ENCODE measurements at places on chromosomes 7 and 10.

DNA sequence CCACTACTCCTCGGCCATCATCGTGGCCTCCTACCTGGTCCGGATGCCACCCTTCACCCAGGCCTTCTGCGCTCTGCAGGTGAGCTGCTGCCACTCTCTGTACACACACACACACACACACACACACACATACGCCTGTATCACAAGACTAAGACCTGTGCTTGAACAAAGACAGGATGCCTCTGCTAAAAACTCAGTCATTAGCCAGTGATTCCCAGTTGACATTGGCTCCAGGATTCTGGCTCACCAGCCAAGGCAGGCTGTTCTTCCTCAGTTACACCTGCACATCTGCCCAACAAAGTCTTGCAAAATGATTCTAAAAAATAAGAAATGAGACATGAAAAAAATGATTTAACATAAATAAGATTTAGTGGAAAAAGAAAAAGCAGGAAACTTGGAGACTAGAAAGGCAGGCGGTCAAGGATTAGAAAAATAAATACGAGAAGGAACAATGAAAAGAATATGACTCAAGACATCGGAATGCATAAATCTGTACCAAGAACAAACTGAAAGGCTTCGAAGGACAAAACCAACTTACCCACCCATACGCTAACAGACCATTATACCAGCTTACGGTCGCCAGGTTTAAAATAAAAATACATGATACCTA, 7.4 kb upstream of the LRRC18 start:
- peaks cover 4% of the 10 kb centered on the region for H3K27me3 ChIP-seq
- no peaks in the 10 kb centered on the region for H3K4me1 ChIP-seq
- DNase-seq: no peak
- H3K4me3 ChIP-seq: no peak overlapping the region

DNA sequence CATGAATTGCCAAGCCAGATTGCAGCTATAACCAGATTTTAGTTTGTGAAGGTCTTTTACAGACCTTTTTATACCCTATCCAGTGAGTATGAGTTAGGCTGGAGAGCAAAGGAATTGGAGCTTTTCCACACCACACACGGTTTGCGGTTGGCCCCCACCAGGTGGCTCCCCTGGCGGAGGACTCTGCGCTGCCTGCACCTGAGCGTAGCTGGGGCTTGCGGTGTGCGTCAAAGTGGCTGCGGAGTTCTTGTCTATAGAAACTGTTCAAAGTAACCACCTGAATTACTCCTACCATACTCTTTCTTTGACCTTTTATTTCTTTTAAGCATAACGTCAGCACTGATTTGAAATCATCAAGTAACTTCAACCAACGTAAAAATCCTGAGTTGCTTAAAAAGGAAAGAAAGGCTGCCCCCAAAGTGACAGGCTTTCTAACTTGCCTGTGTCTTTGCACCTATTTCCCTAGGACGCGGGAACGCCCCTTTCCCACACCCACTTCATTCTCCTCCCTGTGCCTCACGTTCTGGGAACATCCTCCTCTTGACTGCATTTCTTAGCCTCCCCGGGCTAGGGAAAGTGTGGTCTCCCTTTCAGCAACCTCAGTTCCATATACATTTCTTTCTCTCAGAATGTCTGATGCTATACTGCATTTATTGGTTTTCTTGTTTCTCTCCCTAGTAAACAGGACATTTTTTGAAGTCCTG, 47.6 kb upstream of the TMEM72 start:
- peaks cover 4% of the 10 kb centered on the region for H3K4me1 ChIP-seq

DNA sequence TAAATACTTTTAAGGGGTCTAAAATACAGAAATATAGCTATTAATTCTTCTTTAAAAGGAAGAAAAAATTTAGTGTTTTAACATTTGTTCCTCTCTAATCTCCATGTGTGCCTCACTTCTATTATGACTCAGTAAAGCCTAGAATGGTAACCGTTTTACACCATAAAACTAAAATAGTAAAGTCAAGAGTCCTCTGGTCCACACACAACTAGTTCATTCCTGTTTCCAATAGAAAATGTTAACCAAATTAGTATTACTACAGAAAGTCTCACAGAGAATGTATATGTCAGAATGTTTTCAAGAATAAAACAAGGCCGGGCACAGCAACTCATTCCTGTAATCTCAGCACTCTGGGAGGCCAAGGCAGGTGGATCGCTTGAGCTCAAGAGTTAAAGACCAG, 55.8 kb downstream of the CNOT4 start:
- no peaks in the 10 kb centered on the region for H3K27me3 ChIP-seq
- no peak overlapping the region for H3K4me3 ChIP-seq
- no peaks in the 10 kb centered on the region for H3K36me3 ChIP-seq

- no peak overlapping the region for H3K4me3 ChIP-seq
- H3K27me3 ChIP-seq: no peaks in the 10 kb centered on the region
- H3K4me1 ChIP-seq: no peaks in the 10 kb centered on the region
- DNase-seq: no peak
Observed at GRCh38 chr7:32153006-32153405, 82.8 kb upstream of the PDE1C start.

DNA sequence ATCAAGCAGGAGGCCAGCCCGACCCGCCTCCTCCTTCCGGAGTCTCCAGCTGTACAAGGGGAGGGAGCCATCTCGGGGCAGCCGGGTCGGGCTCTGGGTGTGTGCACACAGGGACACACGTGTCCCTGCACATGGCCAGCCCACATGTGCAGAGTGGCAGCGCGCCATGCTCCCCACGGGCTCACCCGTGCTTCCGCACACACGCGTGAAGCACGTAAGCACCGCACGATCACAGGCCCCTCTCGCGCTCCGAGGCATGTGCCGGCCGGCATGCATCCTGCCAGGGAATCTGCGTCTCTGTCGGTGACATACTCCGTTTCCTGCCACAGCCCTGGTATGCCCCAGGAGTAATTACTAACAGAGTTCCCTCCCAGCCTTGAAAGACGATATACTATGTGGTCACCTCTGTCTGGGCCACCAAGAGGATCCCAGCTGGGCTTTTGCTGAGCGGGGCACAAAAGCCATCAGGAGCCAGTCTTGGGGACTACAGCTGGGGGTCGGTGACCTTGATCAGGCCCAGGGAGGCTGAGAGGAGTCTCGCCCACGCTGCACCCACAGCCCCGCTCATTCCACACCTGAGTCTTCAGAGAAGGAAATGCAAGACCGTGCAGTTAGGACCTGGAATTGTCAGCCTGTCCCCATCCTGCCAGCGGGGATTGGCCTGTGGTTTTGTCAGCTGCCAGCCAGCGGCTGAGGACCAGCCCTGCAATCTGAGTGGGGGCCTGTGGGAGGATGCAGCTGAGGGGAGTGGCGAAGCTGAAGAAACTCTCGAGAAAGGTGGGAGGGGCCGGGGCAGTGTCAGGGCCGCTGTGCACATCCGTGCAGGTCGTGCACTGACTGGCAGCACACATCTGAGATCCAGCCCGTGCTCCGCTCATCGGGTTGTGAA, 11.0 kb upstream of the LFNG start:
- H3K27ac ChIP-seq: no peak overlapping the region

- no peaks in the 10 kb centered on the region for H3K36me3 ChIP-seq
- H3K4me1 ChIP-seq: peaks cover 4% of the 10 kb centered on the region
- DNase-seq: no peak
- H3K4me3 ChIP-seq: no peak overlapping the region
- no peak overlapping the region for H3K27ac ChIP-seq
- no peaks in the 10 kb centered on the region for H3K27me3 ChIP-seq
Observed at GRCh38 chr10:101824736-101825135, 6.5 kb upstream of the OGA start.

DNA sequence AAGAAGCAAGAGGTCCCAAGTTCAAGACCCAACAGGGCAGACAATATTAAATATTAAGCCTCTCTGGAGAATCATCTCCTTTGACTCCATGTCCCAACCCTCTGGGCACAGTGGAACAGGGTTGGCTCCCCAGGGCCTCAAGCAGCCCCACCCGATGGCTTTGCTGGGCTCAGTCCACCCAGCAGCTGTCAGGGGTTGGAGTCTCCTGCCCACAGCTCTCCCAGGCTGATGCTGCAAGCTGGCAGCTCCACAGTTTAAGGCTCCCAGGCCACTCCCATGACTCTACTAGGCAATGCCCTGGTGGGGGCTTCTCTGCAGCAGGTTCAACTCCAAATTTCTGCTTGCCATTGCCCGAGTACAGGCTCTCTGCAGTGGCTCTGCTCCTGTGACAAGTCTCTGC, 55.1 kb downstream of the LARP4B start:
- DNase-seq: no peak
- H3K27me3 ChIP-seq: no peaks in the 10 kb centered on the region
- H3K27ac ChIP-seq: no peak overlapping the region
- no peak overlapping the region for H3K4me3 ChIP-seq
- peaks cover 40% of the 10 kb centered on the region for H3K36me3 ChIP-seq

DNA sequence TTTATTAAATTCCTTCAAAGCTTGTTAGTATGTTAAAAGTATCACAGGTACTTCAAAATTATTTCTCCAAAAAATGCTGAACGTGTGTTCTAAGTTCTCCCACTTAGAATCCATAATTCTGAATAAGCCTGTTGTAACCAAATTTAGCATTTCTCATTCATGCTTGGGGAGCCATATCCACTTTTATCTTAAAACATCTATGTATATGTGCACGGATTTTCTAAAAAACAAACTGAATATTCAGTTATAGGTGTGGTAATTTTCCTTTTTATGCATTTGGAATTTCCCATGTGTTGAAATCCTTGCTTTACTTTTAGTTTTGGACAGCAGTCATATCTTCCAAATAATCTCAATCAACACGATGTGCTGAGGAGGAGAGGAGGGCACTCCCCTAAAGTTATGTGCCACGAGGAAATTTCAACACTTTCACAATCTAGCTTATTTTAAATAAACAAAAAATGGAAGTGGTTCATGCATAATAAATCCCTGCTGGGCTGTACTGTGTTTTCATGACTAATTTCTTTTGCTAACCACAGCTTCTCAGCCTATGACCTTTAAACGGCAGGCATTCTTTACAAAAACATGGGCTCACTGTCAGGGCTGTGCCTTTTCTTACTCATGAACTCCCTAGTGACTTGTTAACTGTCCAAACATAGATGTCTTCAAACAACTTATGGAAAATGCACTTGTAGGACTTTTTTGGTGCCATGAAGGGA, 380.3 kb upstream of the SEMA3C start:
- peak; percentile 67 for DNase-seq
- H3K27ac ChIP-seq: peak overlapping the region; percentile 56
- H3K4me3 ChIP-seq: no peak overlapping the region
- H3K27me3 ChIP-seq: no peaks in the 10 kb centered on the region
- H3K4me1 ChIP-seq: peaks cover 22% of the 10 kb centered on the region

DNA sequence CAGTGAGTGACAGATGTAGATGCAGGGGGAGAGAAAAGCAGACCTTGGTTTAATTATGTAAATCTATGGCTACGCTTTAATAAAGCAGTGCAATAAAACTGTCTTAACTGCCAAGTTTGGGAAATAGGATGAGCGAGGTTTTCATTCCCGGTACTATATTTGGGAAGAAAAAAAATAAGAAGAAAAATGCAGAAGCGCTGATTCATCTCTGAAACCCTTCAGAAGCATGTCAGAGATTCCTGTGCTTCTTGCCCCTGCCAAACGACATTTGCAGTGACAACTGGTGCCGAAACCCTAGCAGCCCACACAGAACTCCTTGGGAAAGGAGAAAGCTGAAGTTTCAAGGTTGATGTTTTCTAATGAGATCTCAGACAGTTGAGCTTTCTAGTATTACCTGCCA, 380.7 kb downstream of the REEP3 start:
- no peaks in the 10 kb centered on the region for H3K36me3 ChIP-seq
- no peaks in the 10 kb centered on the region for H3K27me3 ChIP-seq
- H3K4me1 ChIP-seq: no peaks in the 10 kb centered on the region
- H3K4me3 ChIP-seq: no peak overlapping the region

- H3K4me1 ChIP-seq: peaks cover 9% of the 10 kb centered on the region
- H3K27me3 ChIP-seq: no peaks in the 10 kb centered on the region
- no peaks in the 10 kb centered on the region for H3K36me3 ChIP-seq
- DNase-seq: no peak
Observed at GRCh38 chr7:69364813-69365643, 233.2 kb upstream of the AUTS2 start.

- peaks cover 11% of the 10 kb centered on the region for H3K4me1 ChIP-seq
- H3K36me3 ChIP-seq: no peaks in the 10 kb centered on the region
- H3K4me3 ChIP-seq: peak overlapping the region; percentile 24
Observed at GRCh38 chr10:75397496-75398199, 3.9 kb downstream of the ZNF503 start.

- peaks cover 22% of the 10 kb centered on the region for H3K4me1 ChIP-seq
- H3K36me3 ChIP-seq: peaks cover 3% of the 10 kb centered on the region
- H3K27me3 ChIP-seq: no peaks in the 10 kb centered on the region
- no peak overlapping the region for H3K27ac ChIP-seq
Observed at GRCh38 chr7:151592330-151592729, 72.6 kb upstream of the RHEB start.

GRCh38 chr7:158549616-158550393, 37.8 kb downstream of the PTPRN2 start:
- H3K4me1 ChIP-seq: no peaks in the 10 kb centered on the region
- H3K27me3 ChIP-seq: no peaks in the 10 kb centered on the region
- no peak overlapping the region for H3K27ac ChIP-seq
- DNase-seq: no peak
- no peak overlapping the region for H3K4me3 ChIP-seq
- no peaks in the 10 kb centered on the region for H3K36me3 ChIP-seq

GRCh38 chr10:16965344-16965616, 148.1 kb upstream of the RSU1 start:
- no peaks in the 10 kb centered on the region for H3K36me3 ChIP-seq
- no peak overlapping the region for H3K4me3 ChIP-seq

GRCh38 chr7:70778585-70778984, 353.4 kb upstream of the GALNT17 start:
- no peak overlapping the region for H3K27ac ChIP-seq
- H3K4me3 ChIP-seq: no peak overlapping the region
- no peak for DNase-seq
- H3K36me3 ChIP-seq: peaks cover 43% of the 10 kb centered on the region
- H3K27me3 ChIP-seq: no peaks in the 10 kb centered on the region

DNA sequence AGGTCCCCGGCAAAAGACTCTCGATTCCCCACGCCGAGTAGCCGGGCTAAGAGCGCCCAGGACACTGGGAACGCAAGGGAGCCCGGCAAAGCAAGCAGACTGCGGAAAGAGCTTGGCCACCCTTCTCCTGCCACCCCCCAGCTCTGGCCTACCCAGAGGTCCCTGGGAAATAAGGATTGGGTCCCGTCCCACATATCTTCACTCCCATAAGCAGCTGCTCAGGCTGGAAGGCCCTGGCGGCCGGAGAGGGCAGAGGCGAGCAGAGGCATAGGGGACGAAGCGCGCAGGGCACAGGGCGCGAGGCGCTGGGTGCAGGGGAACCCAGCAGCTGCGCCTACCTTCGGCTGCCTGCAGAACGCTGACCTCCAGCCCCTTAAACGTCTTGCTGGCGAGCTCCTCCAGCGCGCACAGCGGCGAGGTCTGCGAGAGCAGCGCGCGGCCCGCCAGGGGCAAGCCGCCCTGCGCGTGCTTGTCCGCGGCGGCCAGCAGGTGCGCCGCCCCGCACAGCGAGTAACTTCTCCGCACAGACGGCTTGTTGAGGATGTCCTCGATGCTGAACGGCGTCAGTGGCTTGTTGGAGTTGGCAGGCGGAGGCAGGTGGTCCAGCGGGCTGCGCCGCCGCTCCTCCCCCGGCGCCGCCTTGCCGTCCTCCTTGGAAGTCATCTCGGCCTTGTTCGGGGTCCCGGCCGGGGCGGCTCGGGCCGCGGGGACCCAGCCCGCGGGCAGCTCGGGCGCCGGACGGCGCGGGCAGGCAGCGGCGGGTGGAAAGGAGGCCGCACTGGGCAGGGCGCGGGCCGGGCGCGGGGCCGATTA, 904 bp downstream of the LBX1 start:
- H3K27me3 ChIP-seq: peaks cover 100% of the 10 kb centered on the region

- H3K27me3 ChIP-seq: no peaks in the 10 kb centered on the region
- no peak for DNase-seq
- peak overlapping the region; percentile 24 for H3K4me3 ChIP-seq
- H3K36me3 ChIP-seq: no peaks in the 10 kb centered on the region
Observed at GRCh38 chr10:26881600-26882331, 21.0 kb upstream of the ABI1 start.
